ENCODE measurements at places on chromosomes 5 and 9. TPM values are rescaled to one million over a fixed set of nuclear protein-coding genes. Genes with fewer than 3 reads are reported as not detected.

ORM2 gene
- total RNA-seq, result 0.38 TPM

DNA sequence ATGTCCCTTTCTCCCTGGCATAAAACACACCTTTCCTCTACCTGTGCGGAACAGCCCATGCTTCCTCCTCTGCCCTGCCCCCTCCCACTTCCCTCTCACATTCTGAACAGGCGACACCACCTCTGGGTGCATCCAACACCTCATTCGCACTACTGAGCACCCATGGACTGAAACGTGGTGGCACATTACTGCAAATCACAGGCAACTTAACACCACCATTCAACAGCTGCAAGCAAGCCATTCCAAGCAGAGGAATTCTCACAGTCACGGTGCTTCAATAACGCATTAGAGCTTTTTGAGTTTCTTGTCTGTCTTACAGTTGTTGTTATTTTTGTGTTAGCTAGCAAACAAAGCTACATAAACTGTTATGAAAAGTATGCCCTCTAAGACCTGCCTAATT, 298.2 kb upstream of the TAS2R1 start:
- H3K4me3 ChIP-seq, result no peak overlapping the region
- no peak for DNase-seq
- no peaks in the 10 kb centered on the region for H3K36me3 ChIP-seq

DNA sequence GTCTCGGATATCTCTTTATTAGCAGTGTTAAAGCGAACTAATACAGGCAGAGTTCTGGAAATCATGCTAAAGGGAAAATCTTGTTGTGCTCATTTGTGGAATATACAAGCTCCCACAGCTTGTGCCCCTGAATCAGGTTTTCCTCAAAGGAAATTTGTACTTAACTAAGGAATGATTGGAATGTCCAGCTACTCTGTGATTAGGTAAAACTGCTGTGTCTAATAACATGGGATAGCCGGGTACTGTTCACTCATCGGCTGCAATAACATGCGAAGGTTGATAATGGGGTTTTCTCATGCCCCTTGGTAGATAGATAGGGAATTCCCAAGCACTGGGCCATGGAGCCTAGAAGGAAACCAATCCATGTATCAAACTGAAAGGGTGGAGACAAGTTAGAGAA, 306.7 kb downstream of the NR2F1-AS1 start:
- no peak overlapping the region for H3K27ac ChIP-seq
- no peaks in the 10 kb centered on the region for H3K36me3 ChIP-seq
- no peaks in the 10 kb centered on the region for H3K4me1 ChIP-seq
- H3K27me3 ChIP-seq, result no peaks in the 10 kb centered on the region
- no peak for DNase-seq

DNA sequence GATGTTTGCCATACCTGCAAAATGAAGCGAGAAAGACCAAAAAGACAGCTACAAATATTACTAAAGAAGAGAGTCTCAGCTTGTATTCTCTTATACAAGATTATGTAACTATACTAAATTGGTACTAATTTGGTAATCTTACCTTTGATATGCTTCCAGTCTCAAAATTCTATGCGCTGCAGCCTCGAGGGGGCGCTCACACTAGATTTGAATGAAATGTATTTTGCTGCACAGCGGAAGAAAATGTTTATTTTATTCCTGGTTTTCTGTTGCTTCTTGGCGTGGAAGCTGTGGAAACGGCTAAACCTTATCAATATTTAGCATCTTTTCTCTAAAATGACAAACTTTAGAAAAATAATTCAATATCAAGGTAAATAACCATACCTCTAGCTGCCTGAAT, 267.0 kb upstream of the NUDT12 start:
- no peaks in the 10 kb centered on the region for H3K4me1 ChIP-seq
- DNase-seq, result no peak
- no peak overlapping the region for H3K27ac ChIP-seq
- no peaks in the 10 kb centered on the region for H3K36me3 ChIP-seq

DNA sequence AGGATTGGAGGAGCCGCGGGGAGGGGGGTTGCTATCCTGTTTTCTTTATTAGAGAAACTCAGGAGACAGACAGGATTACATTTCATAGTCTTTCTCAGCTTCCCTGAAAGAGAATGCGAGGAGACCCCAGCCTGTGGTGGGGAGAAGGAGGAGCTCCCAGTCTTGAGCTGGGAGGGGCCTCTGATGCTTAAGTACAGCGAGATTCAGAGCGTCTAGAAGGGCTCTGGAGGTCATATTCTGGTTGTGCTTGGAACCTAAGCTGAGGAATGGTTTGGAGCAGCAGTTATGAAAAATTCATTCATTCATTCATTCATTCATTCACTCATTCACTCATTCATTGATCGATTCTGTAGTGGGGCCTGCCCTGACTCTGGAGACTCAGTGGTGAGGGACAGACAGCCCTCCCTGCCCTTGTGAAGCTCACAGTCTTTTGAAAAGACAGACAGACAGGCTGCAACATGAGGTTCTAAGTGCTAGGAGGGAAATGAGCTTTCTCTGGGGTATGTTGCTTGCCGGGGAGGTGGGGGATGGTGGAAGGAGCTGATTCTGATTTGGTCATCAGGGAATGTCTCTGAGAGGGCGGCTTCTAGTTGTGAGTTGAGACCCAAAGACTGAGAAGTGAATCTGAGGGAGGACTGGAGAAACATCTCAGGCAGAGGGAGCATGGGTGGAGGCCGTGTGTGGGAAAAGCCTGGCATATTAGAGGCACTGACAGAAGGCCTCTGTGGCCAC, 2.5 kb upstream of the SPRY4 start:
- H3K27me3 ChIP-seq, result peaks cover 77% of the 10 kb centered on the region
- peaks cover 4% of the 10 kb centered on the region for H3K4me1 ChIP-seq
- no peak overlapping the region for H3K4me3 ChIP-seq
- no peak overlapping the region for H3K27ac ChIP-seq
- H3K36me3 ChIP-seq, result no peaks in the 10 kb centered on the region

DNA sequence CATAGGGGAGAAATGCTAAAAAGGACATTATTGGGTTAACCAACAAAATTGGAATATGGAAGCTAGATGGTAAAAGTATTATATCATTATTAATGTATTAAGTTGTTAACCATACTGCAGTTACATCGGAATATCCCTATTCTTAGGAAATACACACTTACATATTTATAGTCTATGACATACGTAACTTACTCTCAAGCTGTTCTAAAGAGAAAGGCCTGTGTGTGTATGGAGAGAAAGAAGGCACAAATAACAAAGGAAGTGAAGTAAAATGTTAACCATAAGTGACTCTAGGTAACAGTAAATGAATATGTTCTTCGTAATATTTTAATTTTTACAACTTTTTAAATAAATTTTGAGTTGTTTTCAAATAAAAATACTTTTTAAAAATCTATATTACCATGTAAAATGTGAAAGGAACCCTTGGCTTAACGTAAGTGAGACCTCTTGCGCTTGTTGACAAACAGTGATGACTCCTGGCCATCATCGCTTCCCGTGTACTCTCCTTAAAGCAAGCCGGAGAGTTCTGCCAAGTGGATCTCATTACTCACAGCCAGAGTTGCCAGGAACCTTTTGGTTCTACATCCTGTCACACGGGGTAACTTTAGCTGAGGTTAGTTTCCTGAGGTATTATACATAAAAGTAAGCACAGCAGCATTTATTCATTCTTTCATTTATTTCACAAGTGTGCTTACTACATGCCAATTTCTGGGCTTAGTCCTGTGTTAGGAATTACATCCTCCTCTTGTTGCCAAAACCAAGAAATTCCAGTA, 165.4 kb downstream of the EPB41L4A start:
- H3K4me3 ChIP-seq, result no peak overlapping the region
- peaks cover 4% of the 10 kb centered on the region for H3K4me1 ChIP-seq
- H3K36me3 ChIP-seq, result no peaks in the 10 kb centered on the region
- no peaks in the 10 kb centered on the region for H3K27me3 ChIP-seq

- no peak overlapping the region for H3K27ac ChIP-seq
- DNase-seq, result no peak
- no peaks in the 10 kb centered on the region for H3K27me3 ChIP-seq
- no peaks in the 10 kb centered on the region for H3K4me1 ChIP-seq
- H3K4me3 ChIP-seq, result no peak overlapping the region
- no peaks in the 10 kb centered on the region for H3K36me3 ChIP-seq
These were observed 265.3 kb downstream of the KCTD16 start for GRCh38 chr5:144436007-144436406.

ANKRD20A1 gene
- 0.66 TPM for total RNA-seq

PCDHB15 gene
- 0.33 TPM for total RNA-seq

SLC34A3 gene
- total RNA-seq, result not detected

SIL1 gene
- 17.0 TPM for total RNA-seq

DNA sequence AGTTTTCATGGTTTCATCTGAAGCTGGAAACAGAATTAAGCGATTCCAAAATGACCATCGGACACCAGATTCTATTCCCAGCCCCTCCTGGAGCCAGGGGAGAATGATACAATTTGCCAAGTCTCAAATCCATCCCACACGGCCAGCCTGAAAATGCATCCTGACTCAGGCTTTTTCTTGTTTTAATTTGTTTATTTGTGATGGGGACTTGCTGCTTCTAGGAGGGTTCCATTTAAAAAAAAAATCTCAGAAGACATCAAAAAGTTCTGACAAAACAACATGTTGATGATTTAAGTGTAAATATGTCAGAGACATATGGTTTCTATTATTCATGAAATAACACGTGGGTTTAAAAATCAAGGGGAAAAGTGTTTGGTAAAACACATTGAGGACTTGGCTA, 173.2 kb downstream of the GAS1 start:
- H3K27me3 ChIP-seq, result no peaks in the 10 kb centered on the region
- H3K4me3 ChIP-seq, result no peak overlapping the region
- no peaks in the 10 kb centered on the region for H3K36me3 ChIP-seq
- no peaks in the 10 kb centered on the region for H3K4me1 ChIP-seq
- DNase-seq, result no peak

GRCh38 chr5:89613222-89613956, 730.4 kb upstream of the MEF2C start:
- no peaks in the 10 kb centered on the region for H3K4me1 ChIP-seq
- H3K4me3 ChIP-seq, result no peak overlapping the region
- no peak for DNase-seq
- H3K27me3 ChIP-seq, result no peaks in the 10 kb centered on the region
- no peaks in the 10 kb centered on the region for H3K36me3 ChIP-seq

FOXD4 gene
- total RNA-seq, result 0.38 TPM

DNA sequence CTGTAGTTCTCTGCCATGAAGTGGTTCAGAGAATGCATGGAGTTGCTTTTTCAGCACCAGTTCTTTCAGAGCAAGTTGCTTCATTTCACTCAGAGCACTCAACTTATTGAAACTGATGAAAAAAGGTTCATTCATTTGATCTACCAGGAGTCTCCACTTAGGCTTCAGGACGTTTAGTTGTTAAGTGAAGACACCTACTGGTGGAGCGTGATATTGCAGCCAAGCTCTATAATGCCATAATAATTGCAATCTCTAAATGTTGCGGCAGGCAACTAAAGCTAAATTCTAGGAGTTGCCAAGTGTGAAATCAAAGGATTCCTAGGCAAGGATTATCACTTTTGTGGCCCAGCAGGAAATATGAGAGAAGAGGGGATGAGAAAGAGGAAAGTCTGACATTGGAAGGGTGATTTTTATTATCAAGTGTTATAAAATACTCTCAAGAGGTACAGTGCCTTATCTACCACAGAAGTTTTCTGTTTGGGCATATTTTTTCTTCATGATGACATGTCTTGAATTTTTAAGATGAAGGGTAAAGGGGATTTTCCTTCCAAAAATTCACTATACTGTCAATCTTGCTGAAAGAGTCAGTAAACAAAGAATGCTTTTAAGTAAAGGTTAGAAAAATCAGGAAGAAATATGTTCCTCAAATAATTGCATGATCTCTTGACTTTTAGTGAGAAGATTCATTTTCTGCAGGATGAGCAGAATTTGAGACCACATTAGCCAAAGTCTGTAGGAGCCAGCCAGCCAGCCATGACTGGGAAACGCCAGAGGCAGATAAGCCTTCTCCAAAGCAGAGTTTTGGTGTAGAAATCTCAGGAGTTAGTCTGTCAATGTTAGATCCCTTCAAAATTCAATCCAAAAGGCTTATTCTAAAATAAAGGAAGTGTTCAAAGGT, 83.4 kb downstream of the SH3PXD2B start:
- no peaks in the 10 kb centered on the region for H3K27me3 ChIP-seq
- no peak overlapping the region for H3K4me3 ChIP-seq
- no peak for DNase-seq
- no peaks in the 10 kb centered on the region for H3K4me1 ChIP-seq
- H3K27ac ChIP-seq, result no peak overlapping the region
- no peaks in the 10 kb centered on the region for H3K36me3 ChIP-seq

FAM78A gene
- total RNA-seq, result 19.6 TPM

SH2D3C gene
- total RNA-seq, result 18.2 TPM

PHF24 gene
- 0.28 TPM for total RNA-seq

DNA sequence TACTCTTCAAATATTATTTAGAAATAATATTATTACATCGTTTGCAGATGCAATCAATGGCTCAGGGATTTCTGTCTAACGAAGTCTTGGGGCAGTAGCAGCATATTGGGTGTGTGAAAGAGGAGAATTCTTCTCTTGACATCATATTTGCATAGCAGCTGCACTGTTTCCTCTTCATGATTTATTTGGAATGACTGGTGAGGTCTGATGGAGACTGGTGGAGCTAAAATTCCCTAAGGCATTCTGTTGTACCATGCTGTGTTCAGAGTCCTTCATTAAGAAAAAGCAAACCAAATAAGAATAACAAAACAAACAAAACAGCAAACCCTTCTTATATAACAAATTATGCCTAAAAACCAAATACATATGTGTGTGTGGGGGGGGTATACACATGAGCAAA, 177.6 kb downstream of the DIRAS2 start:
- H3K27ac ChIP-seq, result no peak overlapping the region
- no peaks in the 10 kb centered on the region for H3K36me3 ChIP-seq
- no peaks in the 10 kb centered on the region for H3K27me3 ChIP-seq
- DNase-seq, result no peak

Data from thymus (tissue), 14 donors.